Thyroid gland (tissue), 4 donors: ENCODE measurements at places on chromosomes 3 and 15. TPM values are rescaled to one million over a fixed set of nuclear protein-coding genes. Genes with fewer than 3 reads are reported as not detected.
A peak's percentile ranks its signal among the peaks of the same experiment; 100 is the strongest.

HRG gene
- not detected for total RNA-seq

ARNT2 gene
- total RNA-seq, result 17.9 TPM

DUOX2 gene
- total RNA-seq, result 84.0 TPM

NPAP1 gene
- 1.8 TPM for total RNA-seq

SLC22A14 gene
- total RNA-seq, result not detected

PLSCR2 gene
- total RNA-seq, result not detected

XCR1 gene
- total RNA-seq, result not detected

DAZL gene
- not detected for total RNA-seq

SLC30A4 gene
- total RNA-seq, result 12.5 TPM

ASB14 gene
- total RNA-seq, result not detected

ATP6V1A gene
- total RNA-seq, result 127 TPM

C2CD4B gene
- total RNA-seq, result 6.7 TPM

MAP2K5 gene
- total RNA-seq, result 20.0 TPM

CHCHD6 gene
- 27.8 TPM for total RNA-seq

DNA sequence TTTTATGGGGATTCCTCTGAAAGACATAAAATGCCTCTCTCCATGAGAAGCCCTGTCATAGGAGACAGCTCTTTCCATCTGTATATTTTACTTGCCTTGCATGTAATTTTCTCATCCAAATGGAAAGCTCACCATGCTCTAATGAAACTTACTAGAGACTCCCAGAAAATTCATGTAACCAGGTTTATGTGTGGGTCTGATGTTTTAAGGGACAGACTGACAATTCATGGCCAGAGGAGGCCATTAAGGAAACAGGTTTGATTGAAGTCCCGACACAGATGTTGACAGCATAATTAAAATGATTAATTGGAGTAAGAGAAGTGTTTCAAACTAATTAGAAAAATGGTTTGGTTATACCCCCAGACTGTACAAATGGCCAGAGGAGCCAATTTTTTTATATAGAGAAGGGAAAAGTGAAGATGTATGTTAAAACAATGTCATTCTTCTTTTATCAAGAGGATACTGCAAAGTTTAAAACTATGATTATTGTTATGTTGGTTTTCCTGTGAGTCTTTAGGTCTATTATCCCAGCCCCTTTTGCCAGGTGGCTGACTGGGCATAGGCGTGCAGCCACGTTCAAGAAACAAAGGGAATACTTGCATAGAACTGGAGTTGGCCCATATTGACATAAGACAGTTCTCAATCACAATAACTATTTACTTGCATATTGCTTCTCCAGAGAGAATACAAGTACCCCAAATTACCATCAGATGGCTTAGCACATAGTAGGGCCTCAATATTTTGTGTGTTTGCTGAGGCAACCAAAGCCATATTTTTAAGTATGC, 64.8 kb downstream of the RBMS3 start:
- peaks cover 17% of the 10 kb centered on the region for H3K4me1 ChIP-seq
- no peak overlapping the region for H3K4me3 ChIP-seq
- no peaks in the 10 kb centered on the region for H3K27me3 ChIP-seq
- H3K27ac ChIP-seq, result no peak overlapping the region
- no peak for DNase-seq

- no peaks in the 10 kb centered on the region for H3K4me1 ChIP-seq
- H3K27me3 ChIP-seq, result no peaks in the 10 kb centered on the region
- H3K4me3 ChIP-seq, result no peak overlapping the region
- no peak for DNase-seq
These were observed 334.9 kb upstream of the NR2F2 start for GRCh38 chr15:95995375-95996168.

GRCh38 chr3:38454884-38455638, 1.4 kb downstream of the ACVR2B start:
- no peaks in the 10 kb centered on the region for H3K27me3 ChIP-seq
- H3K27ac ChIP-seq, result peak overlapping the region; percentile 15
- peak overlapping the region; percentile 74 for H3K4me3 ChIP-seq
- peak; percentile 79 for DNase-seq
- peaks cover 45% of the 10 kb centered on the region for H3K4me1 ChIP-seq
- H3K36me3 ChIP-seq, result no peaks in the 10 kb centered on the region

DNA sequence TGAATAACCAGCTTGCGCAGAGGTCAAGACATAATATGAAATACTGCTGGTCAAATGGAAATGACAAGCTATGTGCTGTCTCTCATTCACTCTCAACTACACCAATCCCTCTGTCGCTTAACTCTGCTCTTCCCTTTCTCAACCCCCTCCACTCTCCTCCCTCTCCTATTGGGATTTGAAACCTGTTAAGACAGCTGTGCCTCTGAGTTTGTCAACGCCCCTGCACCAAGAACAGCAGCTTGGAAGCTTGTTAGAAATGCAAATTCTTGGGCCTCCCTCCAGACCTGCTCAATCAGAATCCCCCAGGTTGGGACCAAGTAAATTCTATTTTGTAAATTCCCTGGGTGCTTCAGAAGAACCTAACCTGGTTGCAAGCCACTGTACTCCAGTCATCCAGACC, 149.7 kb upstream of the ATP2B2 start:
- no peaks in the 10 kb centered on the region for H3K4me1 ChIP-seq
- no peaks in the 10 kb centered on the region for H3K36me3 ChIP-seq
- DNase-seq, result no peak
- H3K27ac ChIP-seq, result no peak overlapping the region
- H3K4me3 ChIP-seq, result no peak overlapping the region

DNA sequence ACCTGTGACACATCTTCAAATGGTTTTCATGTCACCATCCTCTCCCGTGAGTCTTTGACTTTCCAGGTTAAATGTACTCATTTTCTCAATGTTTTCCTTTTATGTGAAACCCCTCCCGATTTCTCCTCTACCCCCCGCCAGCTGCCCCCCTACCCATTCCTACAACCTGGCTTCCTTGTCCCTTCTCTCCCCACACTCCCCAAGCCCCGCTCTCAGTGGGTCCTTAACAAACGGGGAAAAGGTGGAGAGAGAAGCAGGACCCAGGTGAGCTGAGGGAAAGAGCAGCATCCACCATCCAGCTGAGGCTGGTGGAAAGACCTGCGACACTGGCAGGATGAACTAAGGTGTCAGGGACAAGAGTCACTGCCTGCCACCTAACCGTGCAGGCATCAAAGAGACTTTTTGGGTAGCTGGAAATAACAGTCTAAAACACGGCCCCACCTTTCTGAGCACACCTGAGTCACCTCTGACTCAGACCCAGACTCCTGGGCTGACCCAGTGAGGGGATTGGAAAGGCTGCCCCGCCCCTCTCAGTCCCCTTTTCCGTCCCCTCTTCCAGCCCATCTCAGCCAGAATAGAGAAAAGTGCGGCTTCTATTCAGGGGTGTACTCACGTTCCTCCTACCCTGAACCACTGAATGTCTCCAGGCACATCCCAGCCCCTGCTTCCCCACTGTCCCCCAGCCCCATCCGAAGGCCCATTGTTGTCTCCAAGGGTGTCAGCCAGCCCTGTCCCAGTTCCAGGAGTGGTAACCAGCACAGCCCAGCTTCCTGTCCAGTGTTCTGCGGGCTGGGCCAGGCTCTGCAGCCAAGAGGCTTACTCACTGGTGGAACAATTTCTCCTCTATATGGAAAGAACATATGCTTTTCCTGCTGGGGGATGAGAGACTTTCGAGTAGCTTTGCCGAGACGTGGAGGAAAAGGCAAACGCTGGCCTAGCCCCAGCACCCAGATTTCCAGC, 20.4 kb downstream of the ISG20 start:
- H3K4me3 ChIP-seq, result no peak overlapping the region
- no peak for DNase-seq
- H3K4me1 ChIP-seq, result no peaks in the 10 kb centered on the region
- no peaks in the 10 kb centered on the region for H3K27me3 ChIP-seq
- no peak overlapping the region for H3K27ac ChIP-seq

- no peaks in the 10 kb centered on the region for H3K36me3 ChIP-seq
- no peak overlapping the region for H3K27ac ChIP-seq
- no peaks in the 10 kb centered on the region for H3K27me3 ChIP-seq
These were observed 15.4 kb upstream of the CMC1 start for GRCh38 chr3:28226020-28226419.

- no peak for DNase-seq
- H3K27ac ChIP-seq, result no peak overlapping the region
- peaks cover under 1% of the 10 kb centered on the region for H3K4me1 ChIP-seq
- H3K27me3 ChIP-seq, result no peaks in the 10 kb centered on the region
- no peak overlapping the region for H3K4me3 ChIP-seq
These were observed 88.7 kb downstream of the SEMA6D start for GRCh38 chr15:47806008-47806407.

- H3K4me3 ChIP-seq, result no peak overlapping the region
- no peaks in the 10 kb centered on the region for H3K27me3 ChIP-seq
- no peak for DNase-seq
- H3K36me3 ChIP-seq, result no peaks in the 10 kb centered on the region
- no peak overlapping the region for H3K27ac ChIP-seq
These were observed 44.5 kb downstream of the ZDHHC19 start for GRCh38 chr3:196166741-196167140.

- no peaks in the 10 kb centered on the region for H3K27me3 ChIP-seq
- H3K4me3 ChIP-seq, result no peak overlapping the region
- no peaks in the 10 kb centered on the region for H3K36me3 ChIP-seq
- peaks cover 27% of the 10 kb centered on the region for H3K4me1 ChIP-seq
These were observed 70.1 kb downstream of the HOMER2 start for GRCh38 chr15:82882273-82882928.

GRCh38 chr3:13252207-13252606, 167.9 kb downstream of the NUP210 start:
- no peak overlapping the region for H3K4me3 ChIP-seq
- H3K36me3 ChIP-seq, result no peaks in the 10 kb centered on the region
- no peaks in the 10 kb centered on the region for H3K27me3 ChIP-seq

GRCh38 chr3:127172781-127173515, 20.0 kb upstream of the PRR23E start:
- H3K27ac ChIP-seq, result no peak overlapping the region
- no peaks in the 10 kb centered on the region for H3K36me3 ChIP-seq
- no peak overlapping the region for H3K4me3 ChIP-seq

- no peaks in the 10 kb centered on the region for H3K4me1 ChIP-seq
- DNase-seq, result no peak
- no peaks in the 10 kb centered on the region for H3K27me3 ChIP-seq
- no peak overlapping the region for H3K27ac ChIP-seq
- H3K4me3 ChIP-seq, result no peak overlapping the region
These were observed 94.2 kb downstream of the NEO1 start for GRCh38 chr15:73146419-73146818.

GRCh38 chr3:114400371-114400770, 106.5 kb downstream of the TIGIT start:
- H3K4me3 ChIP-seq, result no peak overlapping the region
- H3K36me3 ChIP-seq, result no peaks in the 10 kb centered on the region
- peaks cover 11% of the 10 kb centered on the region for H3K4me1 ChIP-seq

GRCh38 chr3:129118745-129119144, 2.9 kb downstream of the RAB43 start:
- H3K36me3 ChIP-seq, result no peaks in the 10 kb centered on the region
- no peak overlapping the region for H3K4me3 ChIP-seq
- H3K27ac ChIP-seq, result peak overlapping the region; percentile 94

- no peak for DNase-seq
- no peaks in the 10 kb centered on the region for H3K27me3 ChIP-seq
- peak overlapping the region; percentile 16 for H3K27ac ChIP-seq
- no peaks in the 10 kb centered on the region for H3K36me3 ChIP-seq
These were observed 27.8 kb upstream of the PIK3CB start for GRCh38 chr3:138862531-138862923.

DNA sequence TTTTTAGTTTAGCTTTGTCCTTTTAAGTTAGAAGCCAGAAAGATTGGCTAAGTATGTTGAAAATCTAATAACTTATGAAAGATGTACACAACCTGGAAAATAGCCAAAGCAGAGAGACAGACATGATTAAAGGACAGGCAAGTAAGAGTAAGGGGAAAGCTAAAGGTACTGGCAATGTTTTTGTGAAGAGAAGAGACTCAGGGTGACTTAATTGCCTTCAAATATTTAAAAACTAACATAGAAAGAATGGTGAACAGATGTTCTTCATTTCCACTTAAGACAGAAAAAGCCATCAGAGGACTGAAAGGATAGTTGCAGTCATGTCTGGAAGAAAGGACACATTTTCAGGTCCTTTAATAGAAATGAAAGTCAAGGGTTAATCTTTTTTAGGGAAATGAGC, 68.8 kb downstream of the ZNF385D start:
- H3K4me1 ChIP-seq, result no peaks in the 10 kb centered on the region
- DNase-seq, result no peak
- no peaks in the 10 kb centered on the region for H3K36me3 ChIP-seq
- H3K27ac ChIP-seq, result no peak overlapping the region
- no peaks in the 10 kb centered on the region for H3K27me3 ChIP-seq

GRCh38 chr3:111485086-111485485, 56.9 kb upstream of the CD96 start:
- DNase-seq, result no peak
- peaks cover 12% of the 10 kb centered on the region for H3K4me1 ChIP-seq
- no peaks in the 10 kb centered on the region for H3K27me3 ChIP-seq
- H3K4me3 ChIP-seq, result no peak overlapping the region
- H3K27ac ChIP-seq, result no peak overlapping the region

DNA sequence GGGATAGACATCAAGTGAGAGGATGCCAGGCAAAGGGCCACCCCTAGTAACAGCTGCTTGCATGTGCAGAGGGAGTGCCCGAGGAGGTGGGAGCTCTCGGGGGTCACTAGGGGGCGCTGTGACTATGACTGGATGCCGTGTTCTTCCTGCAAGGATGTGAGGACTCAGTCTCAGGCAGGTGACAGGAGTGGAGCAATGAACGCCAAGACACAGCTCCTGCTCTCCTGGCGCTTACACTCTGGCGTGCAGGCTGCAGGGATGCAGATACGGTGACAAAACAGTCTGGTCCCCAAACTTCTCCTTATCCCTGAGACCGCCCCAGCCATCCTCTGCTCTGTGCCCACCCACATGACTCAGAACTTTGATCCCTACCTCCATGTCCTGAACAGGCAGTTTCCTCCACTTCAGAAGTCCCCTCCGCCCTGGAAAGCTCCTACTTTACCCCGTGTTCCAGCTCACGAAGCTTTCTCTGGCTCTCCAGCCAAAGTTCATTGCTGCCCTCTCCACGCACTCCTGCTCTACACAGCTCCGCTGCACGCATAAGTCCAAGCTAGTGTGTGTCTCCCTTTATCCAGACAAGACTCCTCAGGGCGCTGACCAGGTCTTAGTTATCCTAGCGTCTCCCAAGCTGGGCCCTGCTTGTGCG, 14.7 kb downstream of the RHOV start:
- no peaks in the 10 kb centered on the region for H3K27me3 ChIP-seq
- H3K4me3 ChIP-seq, result no peak overlapping the region
- peaks cover 8% of the 10 kb centered on the region for H3K36me3 ChIP-seq
- H3K27ac ChIP-seq, result no peak overlapping the region
- DNase-seq, result peak; percentile 78
- H3K4me1 ChIP-seq, result peaks cover 5% of the 10 kb centered on the region
